ENCODE measurements at places on chromosomes 16 and 17. TPM values are rescaled to one million over a fixed set of nuclear protein-coding genes. Genes with fewer than 3 reads are reported as not detected.

DNA sequence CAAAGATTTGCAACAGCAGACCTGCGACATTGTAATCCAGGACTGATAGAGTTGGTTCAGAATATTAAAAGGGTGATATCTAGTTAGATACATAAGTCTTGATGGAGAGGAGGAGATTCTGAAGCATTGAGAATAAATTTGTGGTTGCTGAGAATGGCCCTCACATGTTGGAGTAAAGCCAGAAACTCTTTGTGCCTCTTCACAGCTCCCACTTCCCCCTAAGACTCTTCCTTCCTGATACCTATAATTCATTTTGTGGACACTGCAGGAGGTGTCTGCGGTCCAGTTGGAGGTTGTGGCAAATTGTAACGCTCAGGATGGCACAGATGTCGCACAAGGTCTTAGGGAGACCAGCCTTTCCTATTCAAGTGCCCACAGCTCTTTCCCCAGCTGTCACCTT is 17.5 kb downstream of the WWOX start:
- DNase-seq: no peak

DNA sequence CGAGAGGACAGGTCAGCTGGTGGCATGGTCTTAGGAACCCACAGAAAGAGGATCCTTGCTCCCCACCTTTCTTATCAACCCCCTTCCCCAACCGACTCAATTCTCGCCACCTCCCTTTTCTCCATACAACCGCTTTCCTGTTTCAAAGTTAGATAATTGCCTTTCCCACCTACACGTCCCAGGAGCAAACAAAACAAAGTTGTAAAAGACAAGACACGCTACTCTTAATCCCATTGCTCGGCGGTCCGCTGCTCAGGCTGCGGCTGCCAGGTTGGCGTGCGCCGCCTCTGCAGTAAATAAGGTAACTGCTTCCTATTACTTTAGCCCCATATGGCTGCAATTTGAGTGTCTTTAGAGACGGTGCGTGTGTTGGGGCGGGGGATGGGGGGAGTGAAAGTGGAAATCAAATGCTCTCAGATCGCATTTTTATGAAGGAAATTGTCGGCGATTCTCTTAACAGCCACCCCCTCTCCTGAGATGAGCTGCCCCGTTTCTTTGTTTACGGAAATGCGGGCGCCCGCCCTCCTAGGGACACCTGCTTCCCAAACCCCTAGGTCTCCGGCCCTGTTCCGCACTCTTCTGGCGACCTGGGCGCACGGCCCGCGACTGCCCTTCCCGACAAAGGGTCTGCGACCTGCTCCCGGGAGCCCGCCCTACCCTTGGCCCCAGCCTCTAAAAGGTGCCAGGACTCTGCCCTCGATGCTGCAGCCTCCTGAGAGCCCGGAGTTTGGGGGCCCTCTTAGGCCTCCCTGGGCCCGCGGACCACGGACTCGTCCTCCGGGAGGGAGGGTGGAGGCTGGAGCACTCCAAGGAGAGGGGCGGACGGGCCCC is 3.7 kb upstream of the CBX8 start:
- peak; percentile 77 for DNase-seq

DNA sequence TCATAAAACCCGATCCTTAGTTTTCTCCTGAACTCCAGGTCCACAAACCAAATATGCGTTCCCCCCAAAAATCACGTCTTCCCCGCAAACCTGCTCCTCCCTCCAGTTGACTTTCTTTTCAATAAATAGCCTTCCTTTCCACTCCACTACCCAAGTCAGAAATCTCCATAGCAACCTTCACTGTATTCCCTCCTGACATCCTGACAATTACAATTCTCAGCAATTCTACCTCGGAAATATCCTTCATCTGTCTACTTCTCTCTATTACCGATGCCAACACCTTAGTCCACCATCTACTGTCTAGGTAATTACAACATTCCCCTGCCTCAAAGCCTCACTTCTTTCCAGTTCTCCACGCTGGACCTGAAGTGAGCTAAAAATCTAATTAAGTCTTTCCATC is 50.7 kb downstream of the SMURF2 start:
- DNase-seq: no peak

DNA sequence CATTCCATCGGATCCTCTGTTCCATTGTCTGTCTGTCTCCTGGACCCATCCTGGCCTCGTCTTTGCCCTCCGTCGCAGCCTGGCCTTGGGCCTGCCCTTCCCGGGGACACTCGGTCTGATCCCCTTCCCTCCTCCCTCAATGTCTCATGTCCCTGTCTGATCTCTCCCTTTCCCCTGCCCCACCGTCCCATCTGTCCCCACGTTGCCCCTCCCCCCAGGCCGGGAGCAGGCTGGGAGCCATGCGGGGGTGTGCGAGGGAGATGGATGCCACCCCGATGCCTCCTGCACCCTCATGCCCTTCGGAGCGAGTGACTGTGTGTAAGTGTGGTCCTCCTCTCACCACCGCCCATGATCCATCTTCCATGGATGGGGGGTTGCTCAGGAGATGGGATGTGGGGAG is 5.3 kb upstream of the ATP2A1 start:
- no peak for DNase-seq

DNA sequence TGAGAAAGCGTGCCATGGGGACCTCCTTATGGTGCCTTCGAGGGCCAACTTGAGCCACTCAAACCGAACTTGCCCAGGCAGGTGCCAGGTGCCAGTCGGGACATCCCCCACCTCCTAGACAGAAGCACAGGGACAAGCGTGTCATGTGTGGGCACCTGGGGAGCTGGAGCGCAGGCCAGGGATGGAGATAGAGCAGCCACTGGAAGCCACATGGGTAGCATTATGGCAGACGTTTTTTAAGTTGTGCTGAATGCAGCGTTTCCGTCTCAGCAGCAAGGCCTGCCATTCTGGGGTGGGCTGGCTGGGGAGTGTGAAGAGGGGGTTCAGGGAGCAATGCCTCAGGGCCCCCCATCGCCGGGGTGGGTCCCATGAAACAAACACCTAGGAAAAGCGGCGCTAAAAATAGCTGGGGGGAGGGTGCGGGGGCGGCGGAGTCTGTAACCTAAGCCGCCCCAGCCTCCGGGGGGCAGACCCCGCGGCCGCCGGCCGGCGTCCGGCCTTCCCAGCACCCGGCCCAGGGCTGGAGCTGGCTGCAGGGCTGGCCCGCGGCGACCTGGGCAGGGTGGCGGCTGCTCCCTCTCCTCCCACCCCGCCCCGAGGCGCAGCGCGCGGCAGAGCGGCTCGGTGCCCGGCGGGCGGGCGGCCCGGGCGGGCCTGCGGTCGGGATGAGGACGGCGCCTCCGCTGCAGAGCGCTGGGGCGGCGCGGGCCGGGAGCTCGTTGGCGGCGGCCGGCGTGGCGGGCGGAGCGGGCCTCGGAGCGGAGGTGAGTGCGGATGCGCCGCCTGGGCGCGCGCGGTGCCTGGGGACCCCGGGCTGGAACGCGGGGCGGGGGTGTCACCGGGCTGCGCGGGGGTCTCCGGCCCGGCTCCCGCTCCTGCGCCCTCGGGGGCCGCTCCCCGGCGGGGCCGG is at the start of gene ZNF469:
Gene ZNF469 (plus strand): TSS at position 469 of the 910 bp plus-strand sequence. CDS start 44,512 bp downstream, outside the sequence.
- DNase-seq: no peak

- peak; percentile 89 for DNase-seq
Observed at GRCh38 chr16:87963400-87963799, 12.2 kb downstream of the BANP start.

DNA sequence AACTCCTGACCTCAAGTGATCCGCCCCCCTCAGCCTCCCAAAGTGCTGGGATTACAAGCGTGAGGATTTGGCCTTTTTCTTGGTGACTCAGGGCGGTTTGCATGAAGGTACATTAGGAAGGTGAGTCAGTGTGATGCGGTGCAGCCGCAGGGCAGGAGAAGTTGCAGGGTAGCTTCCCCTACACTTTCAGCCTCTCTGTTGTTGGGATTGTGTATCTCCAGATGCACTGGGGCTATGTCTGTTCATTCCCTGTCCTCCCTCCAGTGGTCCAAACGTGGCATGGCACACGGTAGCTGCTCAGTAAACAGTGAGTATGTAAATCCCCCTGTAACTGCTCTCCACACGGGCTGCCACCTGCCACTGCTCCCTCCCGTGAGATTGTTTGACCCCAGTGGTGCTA is 109.1 kb upstream of the CDC42EP4 start:
- no peak for DNase-seq

DNA sequence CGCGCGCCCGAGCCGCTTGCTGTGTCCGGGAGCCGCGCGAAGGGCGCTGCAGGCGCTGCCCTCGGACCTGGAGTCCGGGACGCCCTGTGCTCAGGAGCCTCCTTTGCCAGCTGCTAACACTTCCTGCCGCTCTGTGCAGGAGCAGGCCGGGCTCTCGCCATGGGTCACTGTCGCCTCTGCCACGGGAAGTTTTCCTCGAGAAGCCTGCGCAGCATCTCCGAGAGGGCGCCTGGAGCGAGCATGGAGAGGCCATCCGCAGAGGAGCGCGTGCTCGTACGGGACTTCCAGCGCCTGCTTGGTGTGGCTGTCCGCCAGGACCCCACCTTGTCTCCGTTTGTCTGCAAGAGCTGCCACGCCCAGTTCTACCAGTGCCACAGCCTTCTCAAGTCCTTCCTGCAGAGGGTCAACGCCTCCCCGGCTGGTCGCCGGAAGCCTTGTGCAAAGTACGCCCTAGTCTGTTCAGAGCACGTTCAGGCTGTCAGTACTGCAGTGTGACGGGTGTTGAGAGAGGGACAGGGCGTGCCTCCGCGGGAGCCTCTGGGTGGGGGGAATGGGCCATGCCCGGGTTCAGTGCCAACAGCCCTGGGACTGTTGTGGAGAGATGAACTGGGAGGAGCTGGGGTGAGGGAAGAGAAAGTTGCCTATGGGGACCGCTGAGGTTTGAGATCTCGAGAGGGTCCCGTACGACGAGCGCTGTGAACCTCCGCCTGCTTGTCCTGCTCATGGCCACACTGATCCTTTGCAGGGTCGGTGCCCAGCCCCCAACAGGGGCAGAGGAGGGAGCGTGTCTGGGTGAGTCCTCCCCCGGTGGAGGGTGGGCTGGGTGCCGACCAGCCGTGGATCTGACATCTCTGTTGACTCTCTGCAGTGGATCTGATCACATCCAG is 1.3 kb downstream of the ZNF276 start:
- peak; percentile 83 for DNase-seq

DNA sequence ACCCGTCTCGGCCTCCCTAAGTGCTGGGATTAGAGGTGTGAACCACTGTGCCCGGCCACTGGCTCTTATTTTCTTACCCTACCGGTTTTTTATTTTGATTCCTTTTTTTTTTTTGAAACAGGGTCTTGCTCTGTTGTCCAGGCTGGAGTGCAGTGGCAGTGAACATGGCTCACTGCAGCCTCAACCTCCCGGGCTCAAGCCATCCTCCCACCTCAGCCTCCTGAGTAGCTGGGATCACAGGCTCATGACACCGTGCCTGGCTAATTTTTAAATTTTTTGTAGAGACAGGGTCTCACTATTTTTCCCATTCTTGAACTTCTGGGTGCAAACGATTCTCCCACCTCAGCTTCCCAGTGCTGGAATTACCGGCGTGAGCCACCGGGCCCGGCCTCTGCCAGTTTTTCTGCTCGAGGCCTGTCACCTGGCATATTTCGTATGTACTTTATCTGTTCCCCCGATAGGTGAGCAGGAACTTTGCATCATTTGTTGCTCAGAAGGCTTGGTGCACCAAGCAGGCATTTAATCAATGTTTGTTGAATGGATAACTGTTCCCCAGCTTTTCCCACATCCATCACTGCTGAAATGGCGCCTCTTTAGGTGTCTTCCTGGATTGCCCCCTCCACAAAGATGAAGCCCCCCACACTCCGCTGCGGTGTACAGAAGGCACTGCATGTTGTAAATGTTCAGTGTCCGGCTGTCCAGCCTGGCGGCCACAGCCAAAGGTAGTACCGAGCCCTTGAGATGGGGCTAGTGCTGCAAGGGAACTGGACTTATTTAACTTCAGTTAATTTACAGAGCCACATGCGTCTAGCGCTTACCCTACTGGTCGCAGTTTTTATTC is 858 bp upstream of the TELO2 start:
- no peak for DNase-seq

DNA sequence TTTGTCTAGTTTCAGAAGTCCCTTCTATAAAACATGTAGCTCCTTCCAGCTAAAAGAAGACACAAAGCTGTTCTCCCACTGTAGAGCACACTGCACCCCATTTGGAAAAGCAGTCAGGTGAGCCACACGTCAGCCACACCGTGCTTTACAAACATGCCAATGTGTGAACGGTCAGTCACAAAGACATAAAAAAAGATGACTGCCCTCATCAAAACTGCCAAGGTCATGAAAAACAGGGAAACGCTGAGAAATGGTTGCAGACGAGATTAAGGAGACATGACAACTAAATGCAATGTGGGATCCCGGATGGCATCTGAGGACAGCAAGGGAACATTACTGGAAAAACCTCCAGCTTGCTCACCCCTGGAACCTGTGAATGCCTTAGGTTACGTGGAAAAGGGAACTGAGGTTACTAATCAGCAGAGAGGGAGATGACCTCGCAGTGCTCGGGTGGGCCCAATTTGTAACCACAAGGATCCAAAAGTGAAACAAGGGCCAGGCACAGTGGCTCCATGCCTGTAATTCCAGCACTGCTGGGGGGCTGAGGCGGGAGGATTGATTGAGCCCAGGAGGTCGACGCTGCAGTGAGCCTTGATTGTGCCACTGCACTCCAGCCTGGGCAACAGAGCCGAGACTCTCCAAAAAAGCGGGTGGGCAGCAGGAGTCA is 8.1 kb downstream of the ANKRD11 start:
- no peak for DNase-seq

GRCh38 chr17:47955497-47956461 is 1.9 kb downstream of the PRR15L start:
- DNase-seq: no peak

GRCh38 chr17:56913353-56913866 is 439 bp downstream of the TRIM25 start:
- no peak for DNase-seq

- DNase-seq: peak; percentile 20
Observed at GRCh38 chr17:82528484-82529265, 9.1 kb downstream of the FOXK2 start.

GPRC5C gene
- 0.41 TPM for total RNA-seq

ITGB3 gene
- total RNA-seq: not detected

ABCA10 gene
- 0.38 TPM for total RNA-seq

TEX19 gene
- not detected for total RNA-seq

HSD11B2 gene
- total RNA-seq: 0.71 TPM

CCL2 gene
- total RNA-seq: not detected

SIAH1 gene
- total RNA-seq: 13.8 TPM

OTOA gene
- total RNA-seq: not detected
